ENCODE measurements at places on chromosomes 6 and 20.
A peak's percentile ranks its signal among the peaks of the same experiment; 100 is the strongest.

GRCh38 chr20:57651881-57652605 lies 31.8 kb upstream of the ZBP1 start:
- peak; percentile 3 for DNase-seq

GRCh38 chr20:53642196-53643030 lies 48.8 kb upstream of the ZNF217 start:
- DNase-seq: no peak

DNA sequence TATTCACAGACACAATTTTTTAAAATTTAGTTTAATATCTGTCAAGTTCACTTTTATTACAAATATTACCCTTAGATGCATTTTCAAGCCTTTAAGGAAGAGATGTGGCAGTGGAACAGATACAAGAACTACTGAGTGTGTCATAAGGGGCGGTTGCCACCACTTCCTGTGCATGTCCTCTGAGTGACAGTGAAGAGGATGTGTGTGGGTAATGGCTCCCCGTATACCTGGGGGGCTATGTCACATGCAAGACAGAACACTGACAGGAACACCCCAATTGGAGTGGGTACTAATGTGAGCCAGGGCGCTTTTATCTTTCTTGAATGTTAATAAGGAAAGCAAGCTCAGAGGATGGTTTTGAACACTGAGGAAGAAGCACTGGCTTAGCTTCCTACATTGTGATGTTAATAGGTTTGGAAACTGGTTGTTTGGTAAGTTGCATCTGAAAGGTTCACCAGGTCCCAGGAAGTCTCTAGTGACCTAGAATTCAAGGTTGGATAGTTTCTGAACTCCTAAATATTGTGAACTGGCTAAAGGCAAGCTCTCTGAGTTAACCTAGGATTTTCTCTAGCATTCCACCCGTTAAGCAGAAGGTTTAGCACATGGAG lies 83.4 kb upstream of the ASF1A start:
- DNase-seq: no peak

DNA sequence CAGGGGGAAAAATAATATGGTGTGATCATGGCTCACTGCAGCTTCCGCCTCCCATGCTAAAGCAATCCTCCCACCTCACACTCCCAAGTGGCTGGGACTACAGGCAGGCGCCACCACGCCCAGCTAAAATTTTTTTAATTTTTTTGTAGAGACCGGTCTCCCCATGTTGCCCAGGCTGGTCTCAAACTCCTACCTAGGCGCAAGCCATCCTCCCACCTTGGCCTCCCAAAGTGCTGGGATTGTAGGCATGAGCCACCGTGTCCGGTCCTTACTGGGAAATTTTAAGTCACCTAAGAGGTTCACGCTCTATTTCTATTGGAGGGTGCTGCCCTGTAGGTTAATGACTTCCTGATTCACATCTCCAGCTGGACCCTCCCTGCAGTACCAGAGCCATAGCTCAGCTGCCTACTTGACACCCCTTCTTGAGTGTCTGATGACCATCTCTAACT lies 626 bp upstream of the CDK5RAP1 start:
- DNase-seq: no peak

GRCh38 chr20:19993958-19994669 lies 23.0 kb upstream of the NAA20 start:
- no peak for DNase-seq

DNA sequence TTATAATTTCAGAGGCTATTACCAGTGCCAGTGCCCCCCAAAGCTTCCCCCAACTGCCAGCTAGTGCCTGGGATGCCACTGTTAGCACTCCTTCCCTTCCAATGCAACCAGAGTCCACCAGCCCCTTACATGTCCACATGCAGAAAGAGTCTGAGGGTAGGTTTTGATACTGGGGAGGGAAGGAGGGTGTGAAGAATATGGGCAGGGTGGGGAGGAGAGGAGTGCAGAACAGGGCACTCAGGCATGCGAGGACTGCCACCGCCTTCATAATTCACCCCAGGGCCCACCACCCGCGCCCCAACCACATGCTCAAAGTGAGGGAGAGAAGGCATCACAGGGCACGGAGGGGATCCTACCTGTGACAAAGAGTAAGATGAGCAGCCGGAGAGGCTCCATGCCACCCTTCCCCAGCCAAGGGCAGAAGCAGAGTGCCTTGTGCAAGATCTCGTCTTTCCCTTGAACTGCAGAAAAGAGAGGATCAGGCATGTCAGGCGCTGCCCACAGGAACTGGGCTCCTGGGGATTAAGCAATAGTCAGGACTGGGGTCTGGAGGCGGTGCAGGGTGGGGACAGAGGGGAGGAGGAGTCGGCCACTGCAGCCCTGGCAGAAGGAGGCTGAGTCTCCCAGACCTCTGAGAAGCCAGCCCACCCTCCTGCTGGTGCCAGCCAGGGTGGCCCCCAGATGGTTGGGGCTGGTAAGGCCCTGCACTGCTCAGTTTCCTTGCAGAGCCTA lies at the start of gene TREM2:
TSS of gene TREM2 (minus strand) at position 430 of the 732 bp plus-strand sequence. CDS start at position 396, 34 bp downstream.
- DNase-seq: no peak

- DNase-seq: peak; percentile 76
These were observed 31.8 kb upstream of the ELMO2 start for GRCh38 chr20:46438156-46438750.

DNA sequence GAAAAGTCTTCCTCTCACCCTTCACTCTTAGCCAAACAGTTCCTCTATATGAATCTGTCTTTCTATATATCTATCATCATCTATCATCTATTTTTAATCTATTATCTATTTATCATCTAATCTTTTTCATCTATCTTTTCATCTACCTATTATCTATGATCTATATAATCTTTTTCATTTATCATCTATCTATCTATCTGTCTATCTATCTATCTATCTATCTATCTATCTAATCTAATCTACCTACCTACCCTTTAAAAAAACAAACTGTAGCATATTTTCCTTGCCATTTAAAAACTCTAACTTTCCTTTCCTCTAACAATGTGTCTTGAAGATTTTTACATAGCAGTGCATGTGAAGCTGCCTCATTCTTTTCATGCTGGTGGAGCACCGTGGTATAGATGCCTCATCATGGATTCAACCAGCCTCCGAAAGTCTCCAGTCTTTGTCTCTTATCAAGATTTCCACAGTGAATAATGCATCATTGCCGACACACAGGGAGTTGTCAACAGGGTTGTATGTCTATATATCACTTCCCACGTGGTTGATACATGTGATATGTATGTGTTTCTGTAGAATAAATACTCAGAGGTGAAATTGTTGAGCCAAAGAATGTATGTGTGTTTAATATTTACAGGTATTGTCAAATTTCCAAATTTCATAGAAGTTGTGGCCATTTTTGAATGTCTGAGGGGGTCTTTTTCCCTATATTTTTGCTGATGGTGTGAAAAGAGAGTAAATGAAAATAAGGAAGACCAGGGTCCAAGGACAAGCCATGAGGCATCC lies 51.3 kb downstream of the VEGFA start:
- DNase-seq: no peak
